ENCODE measurements at places on chromosomes 2 and 18.
A peak's percentile ranks its signal among the peaks of the same experiment; 100 is the strongest.

DNA sequence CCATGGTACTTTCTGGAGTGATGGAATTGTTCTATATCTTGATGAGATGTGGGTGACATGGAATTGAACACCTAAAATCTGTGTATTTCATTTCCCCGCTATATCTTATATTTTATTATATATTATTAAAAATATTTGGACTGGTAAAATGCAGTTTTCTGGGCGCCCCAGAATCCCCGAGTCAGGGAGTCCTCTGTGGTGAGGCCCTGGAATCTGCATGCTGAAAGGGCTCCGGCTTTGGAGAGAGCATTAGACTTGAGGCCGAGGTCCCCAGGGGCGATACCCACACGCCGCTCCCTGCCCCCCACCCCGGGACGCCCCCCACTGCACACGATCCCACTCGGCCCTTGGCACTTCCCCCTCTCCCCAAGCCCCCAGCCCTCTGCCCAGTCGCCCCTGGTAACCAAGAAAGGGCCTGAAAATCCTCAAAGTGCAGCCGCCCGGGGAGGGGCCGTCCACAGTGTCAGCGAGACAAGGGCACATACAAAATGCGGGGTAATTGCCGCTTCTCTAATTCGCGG is 126.0 kb downstream of the ZFP36L2 start:
- DNase-seq: peak; percentile 3

GRCh38 chr2:101089419-101089818 is 61.8 kb downstream of the TBC1D8 start:
- no peak for DNase-seq

DNA sequence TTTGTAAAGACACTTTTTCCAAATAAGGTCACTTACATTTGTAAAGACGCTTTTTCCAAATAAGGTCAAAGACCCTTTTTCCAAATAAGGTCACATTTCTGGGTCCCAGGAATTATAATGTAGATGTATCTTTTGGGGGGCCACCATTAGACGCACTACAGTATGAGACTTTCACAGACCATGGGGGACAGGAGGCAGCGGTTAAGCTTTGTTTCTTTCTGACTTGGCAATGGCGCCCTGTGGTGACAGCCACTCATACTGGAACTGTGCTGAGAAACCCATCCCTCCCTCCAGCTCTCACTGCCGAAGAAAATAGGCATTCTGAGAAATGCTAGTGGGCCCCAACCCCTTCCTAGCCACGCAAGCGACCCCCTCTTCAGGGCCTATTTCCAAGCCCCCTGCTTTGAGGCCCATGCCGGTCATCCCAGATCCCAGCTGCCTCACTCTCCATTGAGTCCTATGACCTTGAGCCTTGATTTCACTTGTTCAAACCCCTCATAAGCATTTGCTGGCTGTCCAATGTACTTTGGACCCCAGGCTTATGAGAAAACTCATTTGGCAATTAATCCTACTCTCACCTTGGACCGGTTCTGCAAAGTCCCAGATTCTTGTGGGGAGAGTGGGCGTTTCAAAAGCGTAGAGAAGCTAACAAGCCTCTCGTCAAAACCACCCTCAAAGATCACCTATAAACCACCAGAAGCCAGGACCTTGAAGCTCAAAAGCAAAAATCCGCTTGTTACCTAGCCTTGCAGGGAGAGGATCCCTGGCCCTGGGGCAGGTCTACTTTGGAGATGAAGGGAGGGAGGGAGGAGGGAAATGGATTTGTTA is 11.3 kb upstream of the SPATA3 start:
- no peak for DNase-seq

GRCh38 chr18:63987743-63988142 is 17.9 kb downstream of the SERPINB8 start:
- no peak for DNase-seq

GRCh38 chr18:53426666-53427184 is 797.7 kb downstream of the MBD2 start:
- peak; percentile 69 for DNase-seq

DNA sequence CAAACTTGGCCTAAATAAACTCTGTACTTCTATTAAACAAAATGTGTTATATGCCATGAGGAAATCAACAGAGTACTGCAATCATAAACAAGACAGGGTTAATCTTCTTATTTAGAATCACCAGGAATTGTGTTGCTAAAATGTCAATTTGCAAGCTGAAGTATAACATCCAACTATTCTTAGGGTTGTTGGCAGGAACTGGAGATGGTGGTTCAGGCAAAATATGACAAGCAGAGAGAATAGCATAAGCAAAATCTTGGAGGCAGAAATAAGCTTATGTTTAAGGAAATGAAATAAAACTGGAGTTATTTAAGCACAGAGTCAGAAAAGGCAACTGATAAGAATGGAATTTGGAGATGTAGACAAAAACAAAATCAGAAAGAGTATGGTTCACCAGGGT is 463.8 kb upstream of the SLC8A1 start:
- DNase-seq: no peak

DNA sequence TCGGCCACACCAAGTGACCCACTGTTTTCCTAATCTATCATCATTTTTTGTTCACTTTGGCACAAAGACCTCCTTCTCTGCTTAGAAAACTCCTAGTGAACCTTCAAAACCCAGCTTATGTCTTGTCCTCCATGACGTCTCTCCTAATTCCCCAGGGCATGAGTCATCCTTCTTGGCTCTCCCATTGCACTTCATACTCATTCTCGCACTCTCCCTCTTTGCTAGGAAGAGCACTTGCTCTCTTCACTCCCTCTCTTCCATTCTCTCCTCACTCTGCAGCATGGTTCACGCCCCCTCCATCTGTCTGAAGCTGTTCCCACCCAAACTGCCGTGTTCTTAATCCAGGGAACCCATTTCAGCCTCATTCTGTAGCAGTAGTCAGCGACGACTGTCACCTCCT is 103.9 kb downstream of the MRO start:
- DNase-seq: peak; percentile 20

- DNase-seq: no peak
Measured at GRCh38 chr2:65818873-65819451, 386.6 kb upstream of the SPRED2 start.

- DNase-seq: no peak
Measured at GRCh38 chr2:71635798-71636197, 182.4 kb downstream of the DYSF start.

- DNase-seq: no peak
Measured at GRCh38 chr2:135163306-135163705, 111.2 kb downstream of the RAB3GAP1 start.

- no peak for DNase-seq
Measured at GRCh38 chr2:101038455-101039255, 36.6 kb downstream of the RPL31 start.

- DNase-seq: no peak
Measured at GRCh38 chr2:238378230-238379095, 48.3 kb upstream of the ASB1 start.

GRCh38 chr18:5214583-5215351 is 17.7 kb upstream of the AKAIN1 start:
- DNase-seq: no peak

DNA sequence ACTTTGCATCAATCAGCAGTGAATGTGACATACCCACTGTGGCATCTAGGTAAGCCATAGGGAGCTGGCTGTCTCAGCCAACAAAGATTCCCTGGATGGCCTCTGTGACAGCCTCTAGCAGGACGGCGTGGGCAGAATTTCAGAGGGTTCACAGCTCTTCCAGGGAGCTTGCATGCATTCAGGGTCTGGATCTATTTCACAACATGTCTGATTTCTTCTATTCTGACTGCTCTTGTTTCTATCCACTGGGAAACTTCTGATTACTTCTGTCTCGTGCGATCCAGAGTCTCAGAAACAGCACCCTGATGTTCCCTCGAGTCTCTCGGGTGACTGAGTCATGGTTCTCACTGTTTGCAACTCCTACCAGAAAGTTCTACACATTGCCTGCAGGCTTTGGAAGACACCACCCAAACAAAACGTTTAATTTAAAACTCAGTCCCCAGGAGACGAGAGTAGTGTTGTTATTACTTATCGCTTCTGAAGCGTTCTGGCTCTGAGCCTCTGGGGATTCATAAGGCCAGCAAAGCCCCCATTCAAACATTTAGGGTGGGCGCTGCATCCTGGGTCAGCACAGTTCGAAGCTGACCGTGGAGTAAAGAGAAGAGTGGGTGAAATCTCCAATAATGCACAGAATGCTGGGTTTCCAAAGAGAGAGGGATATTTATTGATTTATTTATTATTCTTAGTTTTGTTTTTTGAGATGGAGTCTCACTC is 41.9 kb upstream of the ODC1 start:
- DNase-seq: no peak

DNA sequence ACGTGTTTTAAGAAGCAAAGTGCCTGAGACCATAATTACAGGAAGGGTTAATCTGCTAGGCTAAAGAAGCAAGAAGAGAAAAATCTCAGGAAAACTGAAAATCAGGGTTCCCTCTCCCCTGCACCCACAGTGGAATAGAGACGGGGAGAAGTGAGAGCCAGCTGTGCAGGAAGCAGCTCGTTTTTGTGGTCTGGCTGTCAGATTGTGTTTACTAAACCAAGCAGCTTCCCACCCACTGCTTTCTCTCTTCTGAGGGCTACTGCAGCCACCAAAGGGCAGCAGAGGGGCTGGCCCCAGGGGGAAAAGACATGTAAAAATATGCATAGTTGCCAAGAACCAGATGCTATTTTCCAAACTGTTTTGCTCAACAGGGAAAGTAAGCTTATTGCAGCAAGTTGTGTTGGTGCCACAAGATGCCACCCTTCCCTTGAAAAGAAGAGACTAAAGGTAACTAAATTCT is 72.6 kb upstream of the THUMPD2 start:
- no peak for DNase-seq

GRCh38 chr2:53021828-53022227 is 745.8 kb upstream of the CHAC2 start:
- no peak for DNase-seq

- peak; percentile 16 for DNase-seq
Measured at GRCh38 chr2:210172219-210172575, 988 bp upstream of the KANSL1L start.

GRCh38 chr2:104866122-104866864 is 12.4 kb downstream of the POU3F3 start:
- no peak for DNase-seq

GRCh38 chr18:36798738-36799473 is 29.9 kb downstream of the TPGS2 start:
- no peak for DNase-seq

DNA sequence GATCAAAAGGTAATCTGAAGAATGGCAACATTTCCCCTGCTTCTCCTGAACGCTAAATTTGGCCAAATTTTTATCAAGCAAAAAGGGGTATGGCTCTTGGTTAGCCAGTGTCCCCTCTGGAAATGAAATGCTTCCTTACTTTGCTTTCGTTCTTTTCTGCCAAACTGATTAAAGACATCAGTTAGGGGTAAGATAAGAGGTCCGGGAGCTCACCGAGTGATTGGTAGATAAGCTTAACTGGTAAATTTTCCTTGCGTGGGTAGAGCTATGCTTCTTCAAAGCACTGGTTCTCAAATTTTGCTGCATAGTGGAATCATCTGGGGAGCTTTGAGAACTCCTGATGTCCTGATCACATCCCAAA is 62.7 kb upstream of the MAPRE2 start:
- DNase-seq: no peak
